Caco-2 (cell line): ENCODE measurements at places on chromosomes 13 and 19.

DNA sequence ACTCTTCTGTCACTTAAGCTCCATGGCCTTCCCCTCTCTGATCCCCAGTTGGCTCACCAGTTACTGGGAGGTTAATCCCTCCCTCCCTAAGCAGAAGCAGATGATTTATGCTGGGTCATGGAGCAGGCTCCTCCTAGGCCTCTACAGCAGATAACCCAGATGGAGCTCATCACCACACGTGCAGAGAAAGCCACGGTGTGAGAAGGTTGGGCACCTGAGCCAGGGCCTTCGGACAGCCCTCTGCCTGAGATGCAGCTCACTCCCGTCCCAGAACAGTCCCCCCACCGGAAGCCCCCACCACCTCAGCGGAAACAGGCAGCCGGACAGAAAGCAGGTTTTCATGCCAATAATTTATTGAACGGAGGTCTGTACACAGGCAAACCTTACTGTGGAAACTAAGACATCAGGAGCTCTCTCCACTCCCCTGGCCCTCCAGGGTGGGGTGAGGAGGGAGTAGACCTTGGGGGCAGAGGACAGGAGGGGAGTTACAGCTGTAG is 9.8 kb downstream of the ZNF526 start:
- DNase-seq: no peak

GRCh38 chr13:109000207-109000606 is 370.8 kb downstream of the MYO16 start:
- DNase-seq: no peak

- DNase-seq: no peak
Measured at GRCh38 chr13:42497798-42498197, 76.2 kb upstream of the TNFSF11 start.

GRCh38 chr13:51804295-51805172 is 571 bp upstream of the DHRS12 start:
- no peak for DNase-seq

DNA sequence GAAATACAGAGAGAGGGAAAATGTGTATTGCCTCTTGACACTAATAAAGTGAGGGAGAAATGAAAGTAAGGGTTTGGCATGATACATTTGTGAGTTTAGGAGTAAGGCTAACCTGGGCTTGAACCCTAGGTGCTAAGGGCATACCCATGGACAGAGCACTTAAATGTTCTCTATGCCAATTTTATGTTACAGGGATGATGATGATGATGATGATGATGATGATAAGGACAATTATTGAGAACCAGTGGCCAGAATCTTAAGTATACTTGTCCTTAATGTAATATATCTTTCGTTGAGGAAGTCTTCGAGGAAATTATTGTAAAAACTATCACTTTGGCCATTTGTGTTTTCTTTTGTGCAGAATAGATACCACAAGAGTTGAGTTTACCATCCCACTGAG is 33.2 kb downstream of the DPY19L3 start:
- no peak for DNase-seq

GRCh38 chr19:41932259-41932719 is 4.0 kb upstream of the ERFL start:
- DNase-seq: no peak

DNA sequence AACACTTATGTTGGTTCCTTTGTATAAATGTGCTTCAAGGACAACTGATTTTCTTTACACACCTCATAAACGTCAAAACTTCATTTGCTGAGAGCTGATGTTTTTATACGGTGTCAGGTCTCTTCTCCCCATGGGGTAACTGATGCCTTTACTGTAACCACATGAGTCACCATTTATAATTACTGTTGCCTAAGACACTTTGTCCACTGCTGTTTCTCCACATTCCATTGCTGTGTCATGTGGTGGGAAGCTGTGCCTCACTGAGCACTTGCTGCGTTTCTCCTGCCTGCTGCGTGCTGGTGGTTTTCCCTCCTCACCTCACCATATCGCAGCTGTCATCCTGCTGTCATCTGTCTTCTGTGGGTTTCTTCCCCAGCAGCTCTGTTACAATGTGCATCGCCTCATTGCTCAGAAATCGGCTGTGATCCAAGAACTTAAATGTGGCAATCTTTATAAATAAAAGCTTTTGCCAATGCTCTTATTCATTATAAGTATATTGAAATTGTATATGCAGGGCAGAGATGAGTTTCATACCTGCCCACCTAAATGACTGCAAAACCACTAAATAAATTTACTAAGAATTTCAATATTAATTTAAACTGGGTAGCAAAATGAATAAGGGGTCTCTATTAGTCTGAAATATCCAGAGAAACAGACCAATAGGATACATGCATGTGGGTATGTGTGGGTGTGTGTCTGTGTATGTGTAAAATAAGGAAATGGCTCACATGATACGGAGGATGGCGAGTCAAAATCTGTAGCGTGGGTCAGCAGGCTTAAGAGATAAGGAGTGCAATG is 547.0 kb upstream of the SLITRK5 start:
- DNase-seq: peak; percentile 26

DNA sequence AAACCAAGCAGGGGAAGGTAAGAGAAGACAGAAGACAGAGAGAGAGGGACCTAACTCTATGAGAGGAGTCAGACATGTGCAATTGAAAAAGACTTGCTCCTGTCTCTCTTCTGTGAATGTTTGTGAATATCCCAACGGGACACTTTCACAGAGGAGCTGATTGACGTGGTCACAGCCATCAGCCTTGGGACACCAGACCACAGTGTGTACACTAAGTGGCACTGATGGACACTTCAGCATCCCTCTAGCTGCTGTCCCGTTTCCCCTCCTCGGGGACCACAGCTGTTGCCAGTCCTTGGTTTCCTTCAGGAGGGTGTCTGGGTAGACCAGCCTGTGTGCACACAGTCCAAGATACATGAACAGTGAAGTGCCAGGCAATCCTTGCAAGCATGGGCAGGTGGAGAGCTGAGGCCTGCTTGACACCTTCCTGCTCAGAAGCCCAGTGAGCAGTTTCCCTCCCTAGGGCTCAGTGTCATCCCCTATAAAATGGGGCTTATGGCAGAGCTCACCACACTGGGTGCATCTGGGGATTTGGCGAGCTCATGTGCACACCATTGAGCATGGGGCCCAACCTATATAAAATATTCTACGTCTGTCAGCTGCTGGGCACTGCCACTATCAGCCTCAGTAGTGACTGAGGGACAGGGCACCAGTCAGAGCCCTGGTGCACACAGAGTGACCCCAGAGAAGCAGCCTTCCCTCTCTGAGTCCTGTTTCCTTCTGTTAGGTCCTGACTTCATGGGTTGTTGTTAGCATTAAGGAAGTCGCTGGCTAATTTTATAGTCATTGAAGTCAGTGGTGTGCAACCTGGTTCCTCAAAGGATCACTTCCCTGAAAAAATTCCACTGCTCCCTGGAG is 4.3 kb upstream of the USF2 start:
- peak; percentile 29 for DNase-seq

DNA sequence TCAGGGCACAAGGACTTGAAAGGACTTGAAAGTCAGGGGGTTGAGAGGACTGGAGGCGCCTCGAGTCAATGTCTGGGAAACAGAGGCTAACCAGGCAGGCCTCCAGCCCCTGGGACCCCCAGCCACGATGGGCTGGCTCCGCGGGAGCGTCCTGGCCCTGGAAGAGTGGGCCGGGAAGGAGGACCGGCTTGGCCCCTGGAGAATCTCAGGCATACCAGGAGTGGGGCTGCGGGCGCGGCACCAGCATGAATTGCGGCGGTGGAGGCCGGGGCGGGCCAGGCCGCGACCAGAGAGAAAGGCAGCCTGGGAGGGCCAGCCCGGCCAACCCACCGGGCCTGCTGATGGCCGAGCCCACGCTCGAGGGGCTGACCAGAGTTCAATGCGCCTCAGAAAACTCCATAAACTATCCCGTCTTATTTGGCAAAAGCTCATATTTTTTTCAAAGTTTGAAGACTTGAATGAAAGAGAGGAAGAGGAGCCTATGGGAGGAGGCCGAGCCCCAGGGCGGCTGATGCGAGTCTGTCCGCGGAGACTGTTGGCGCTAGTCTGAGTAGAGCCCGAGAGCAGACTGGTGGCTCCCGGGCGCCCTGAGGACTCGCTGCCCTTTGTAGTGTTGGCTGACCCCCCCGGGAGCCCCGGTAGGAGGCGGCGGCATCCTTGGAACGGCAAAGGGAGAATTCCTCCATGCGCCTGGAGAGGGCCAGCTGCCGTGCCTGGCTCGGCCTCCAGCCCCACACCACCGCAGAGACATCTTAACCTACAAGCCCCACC is 68.0 kb downstream of the MLLT1 start:
- no peak for DNase-seq

DNA sequence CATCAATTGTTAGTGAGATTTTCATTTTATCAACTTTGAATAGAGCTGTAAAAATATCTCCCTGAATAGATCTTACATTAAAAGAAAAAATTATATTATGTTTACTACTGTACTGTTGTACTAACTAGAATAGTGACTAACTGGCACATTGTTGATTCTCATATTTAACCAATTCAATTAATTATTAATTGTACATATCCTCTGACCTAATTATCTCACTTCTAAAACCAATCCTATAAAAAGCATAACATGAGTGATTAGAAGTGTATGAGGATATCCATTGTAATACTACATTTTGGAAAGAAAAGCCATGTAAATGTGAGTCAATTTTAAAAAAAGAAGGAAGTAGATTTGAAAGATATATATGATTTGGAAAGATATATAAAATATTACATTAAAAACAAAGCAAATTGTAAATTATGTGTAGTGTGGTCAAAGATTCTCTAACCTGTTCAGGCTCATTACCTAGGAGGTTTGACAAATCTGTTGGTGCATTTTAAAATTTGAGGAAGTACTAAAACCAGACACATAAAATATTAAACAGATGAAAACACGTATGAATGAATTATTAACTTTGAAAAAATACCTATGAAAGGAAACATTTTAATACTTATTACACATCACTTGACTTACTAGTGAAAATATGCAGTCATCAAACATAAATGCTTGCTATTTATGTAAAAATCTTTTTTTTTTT is 829.8 kb upstream of the SLC10A2 start:
- no peak for DNase-seq

GRCh38 chr13:98098516-98098915 is 44.4 kb upstream of the FARP1 start:
- DNase-seq: no peak

- DNase-seq: peak; percentile 79
Measured at GRCh38 chr13:60273971-60274527, 110.3 kb upstream of the DIAPH3 start.

GRCh38 chr13:53060840-53061490 is 32.4 kb downstream of the OLFM4 start:
- DNase-seq: no peak

- DNase-seq: no peak
Measured at GRCh38 chr19:7788178-7788932, 25.3 kb downstream of the CLEC4M start.

- DNase-seq: peak; percentile 96
Measured at GRCh38 chr19:49808711-49809159, 4.4 kb downstream of the FUZ start.
